RPMI7951 (cell line): ENCODE measurements at places on chromosomes 1 and 21. TPM values are rescaled to one million over a fixed set of nuclear protein-coding genes. Genes with fewer than 3 reads are reported as not detected.

Gene PLD5
- total RNA-seq = not detected in 2 replicates

- no peak for DNase-seq
These were observed 135.7 kb downstream of the ACTL8 start for GRCh38 chr1:17890815-17891191.

- no peak for DNase-seq
These were observed 8.0 kb upstream of the CA6 start for GRCh38 chr1:8937701-8938100.

DNA sequence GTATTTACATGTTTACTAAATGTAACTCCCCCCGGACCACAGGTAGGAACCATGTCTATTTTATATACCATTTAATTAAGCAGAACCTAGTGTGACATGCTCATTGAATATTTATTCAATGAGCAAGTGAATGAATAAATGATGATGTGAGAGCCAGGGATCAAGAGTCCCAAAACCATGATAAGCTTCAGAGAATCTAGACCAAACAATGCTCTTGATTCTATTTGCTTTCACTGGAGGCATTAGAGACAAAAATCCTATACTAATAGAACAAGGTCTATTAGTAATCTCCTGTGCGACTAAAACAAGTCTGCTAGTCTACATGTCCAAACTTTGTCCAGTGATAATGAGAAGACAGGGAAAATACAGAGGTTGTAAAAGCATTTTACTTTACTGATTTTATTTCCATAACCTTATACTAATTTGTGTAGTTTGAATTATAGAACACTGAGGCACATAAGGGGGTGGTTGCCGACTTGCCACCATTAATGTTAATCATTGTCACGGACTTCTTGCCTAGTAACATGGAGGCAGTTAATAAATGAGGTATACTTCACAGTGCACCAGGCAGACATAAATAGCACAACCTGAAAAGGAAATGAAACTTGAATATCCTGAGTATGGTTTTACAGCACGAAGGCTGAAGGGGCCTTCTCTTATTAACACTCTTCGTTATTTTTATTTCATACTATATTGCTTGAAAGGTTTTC is 69.8 kb downstream of the TBX15 start:
- DNase-seq = no peak

Gene ZNF362
- 6.6 and 8.9 TPM in 2 replicates for total RNA-seq

DNA sequence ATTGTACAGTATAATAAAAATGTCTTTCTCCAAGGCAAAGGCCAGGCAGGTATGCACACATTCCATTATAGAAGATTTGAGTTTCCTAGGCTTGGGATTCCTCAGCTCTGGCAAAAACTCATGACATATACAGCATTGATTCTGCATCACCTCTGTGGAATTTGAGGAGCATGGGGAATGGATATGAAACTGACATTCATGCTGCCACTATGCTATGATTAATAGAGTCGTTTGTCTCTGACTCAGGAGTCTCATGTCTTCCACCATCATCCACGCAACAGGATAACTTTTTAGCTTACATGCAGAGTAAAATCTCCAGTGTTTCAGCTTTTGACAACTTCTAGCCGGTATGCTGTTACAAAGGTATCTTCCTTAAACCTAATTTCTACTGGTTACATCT is 49.8 kb upstream of the ADORA3 start:
- DNase-seq = peak; percentile 73

Gene KRTAP20-1
- total RNA-seq = not detected in 2 replicates

Gene PAX7
- not detected in 2 replicates for total RNA-seq

Gene DENND2C
- total RNA-seq = 0.29 and 0.36 TPM in 2 replicates

DNA sequence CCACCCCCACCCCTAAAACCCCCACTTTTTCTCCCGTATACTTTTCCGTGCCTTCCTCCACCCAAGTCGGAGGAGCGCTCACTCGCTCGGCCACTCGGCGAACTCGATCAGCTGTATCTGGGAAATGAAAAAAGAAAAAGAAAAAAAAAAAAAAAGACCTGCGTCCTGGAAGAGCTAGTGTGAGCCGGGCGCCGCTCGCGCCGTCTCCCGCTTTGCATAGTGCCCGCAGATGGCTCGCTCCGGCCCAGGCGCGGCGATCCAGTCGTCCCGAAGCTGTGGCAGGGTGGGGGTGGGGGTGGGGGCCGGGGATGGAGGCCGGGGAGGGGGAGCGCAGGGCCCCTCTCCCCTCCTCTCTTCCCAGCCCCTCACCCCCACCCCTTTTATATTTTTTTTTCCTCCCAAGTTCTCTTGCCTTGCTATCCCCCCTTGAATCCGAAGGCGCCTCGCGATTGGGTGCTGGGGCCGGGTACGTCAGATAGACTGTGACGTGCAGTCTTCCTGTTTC is 299 bp upstream of the PROX1 start:
- no peak for DNase-seq

DNA sequence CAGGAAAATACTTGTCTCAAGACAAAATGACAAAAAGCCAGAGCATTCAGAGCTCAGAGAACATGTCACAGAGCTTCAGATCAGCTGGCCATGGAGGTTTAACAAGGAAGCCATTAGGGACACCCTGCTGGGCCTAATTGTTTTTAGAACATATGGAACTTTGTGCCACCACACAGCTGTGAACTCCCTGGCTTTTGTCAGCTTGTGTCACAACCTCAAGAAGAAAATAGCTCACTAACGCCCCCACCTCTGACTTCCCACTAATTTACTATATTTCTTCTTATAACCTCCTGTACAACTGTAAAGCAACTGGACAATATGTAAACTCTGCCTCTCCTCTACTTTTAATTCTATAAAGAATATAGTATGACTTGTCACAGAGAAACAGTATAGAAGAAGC is 21.0 kb upstream of the TDRD10 start:
- DNase-seq = no peak

DNA sequence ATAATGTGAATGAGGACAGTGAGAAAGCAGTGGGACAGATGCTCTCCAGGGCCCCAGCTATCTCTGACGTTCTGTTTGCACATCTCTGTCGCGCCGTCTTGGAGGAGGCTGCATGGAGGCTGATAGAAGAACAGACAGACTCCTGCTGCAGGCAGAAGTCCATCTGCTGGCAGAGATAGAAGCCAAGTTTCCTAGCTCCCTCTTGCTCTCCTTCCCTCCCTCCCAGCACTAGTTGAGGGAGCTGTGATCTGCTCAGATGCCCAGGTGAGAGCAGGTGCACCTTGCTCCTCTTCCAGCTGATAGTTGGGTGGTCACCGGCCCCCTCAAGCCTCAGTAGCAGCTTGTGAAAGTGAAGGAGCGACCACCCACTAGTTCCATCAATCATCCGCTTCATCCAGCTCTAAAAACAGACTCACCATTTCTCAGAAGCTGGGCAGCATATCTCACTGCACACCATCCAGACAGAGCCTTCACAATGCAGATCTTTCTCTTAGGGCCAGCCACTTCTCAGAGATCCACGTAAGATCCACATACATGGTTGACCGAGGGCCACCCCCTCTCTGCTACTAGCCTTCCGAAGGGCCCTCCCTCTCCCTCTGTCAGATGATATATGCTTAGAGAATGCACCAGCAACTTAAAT is 12.9 kb downstream of the LRRN2 start:
- no peak for DNase-seq

- DNase-seq = no peak
These were observed 965 bp downstream of the ABCA4 start for GRCh38 chr1:94119796-94120569.

Gene LORICRIN
- total RNA-seq = not detected in 2 replicates
